Right renal pelvis (tissue), 4 donors: ENCODE measurements at places on chromosomes 7 and 10. TPM values are rescaled to one million over a fixed set of nuclear protein-coding genes. Genes with fewer than 3 reads are reported as not detected.

Gene RAPGEF5
- polyA plus RNA-seq = 34.4 TPM

Gene CYP2C9
- 2.0 TPM for polyA plus RNA-seq

Gene PVRIG
- 4.5 TPM for polyA plus RNA-seq

Gene CALHM1
- polyA plus RNA-seq = 0.06 TPM

Gene CFAP70
- polyA plus RNA-seq = 11.9 TPM

Gene EN2
- polyA plus RNA-seq = 0.62 TPM

Gene VAX1
- not detected for polyA plus RNA-seq

Gene CPA4
- 0.29 TPM for polyA plus RNA-seq

Gene GARS1
- polyA plus RNA-seq = 83.0 TPM

Gene AMPH
- 15.4 TPM for polyA plus RNA-seq

Gene ASNS
- polyA plus RNA-seq = 24.7 TPM

Gene SEMA3E
- 1.5 TPM for polyA plus RNA-seq

Gene DENND10
- 47.8 TPM for polyA plus RNA-seq

Gene GRM8
- 7.0 TPM for polyA plus RNA-seq

Gene GOLGA7B
- 1.1 TPM for polyA plus RNA-seq

Gene DMBT1
- 0.05 TPM for polyA plus RNA-seq

Gene SUN3
- not detected for polyA plus RNA-seq

Gene FKBP6
- polyA plus RNA-seq = 0.27 TPM

Gene FAM131B
- 3.0 TPM for polyA plus RNA-seq

Gene DPYSL4
- 14.6 TPM for polyA plus RNA-seq

Gene PDZD7
- polyA plus RNA-seq = 3.8 TPM

Gene FAM241B
- polyA plus RNA-seq = 8.9 TPM

Gene EFCAB10
- 2.6 TPM for polyA plus RNA-seq

Gene NKX2-3
- polyA plus RNA-seq = not detected

Gene CCL24
- polyA plus RNA-seq = not detected

Gene EVX1
- not detected for polyA plus RNA-seq

Gene CLRN3
- polyA plus RNA-seq = 19.5 TPM

Gene CYP3A4
- polyA plus RNA-seq = 0.19 TPM

Gene ATP5F1C
- 361 TPM for polyA plus RNA-seq

Gene CYP3A7
- polyA plus RNA-seq = 0.35 TPM

Gene DNAJC12
- 16.0 TPM for polyA plus RNA-seq

Gene RPEL1
- polyA plus RNA-seq = 0.21 TPM

Gene KIAA1549
- polyA plus RNA-seq = 12.2 TPM

Gene CALY
- polyA plus RNA-seq = 0.19 TPM

Gene GALNT17
- 3.6 TPM for polyA plus RNA-seq

Gene HIPK2
- 98.6 TPM for polyA plus RNA-seq
